ELR (cell line): ENCODE measurements at places on chromosomes 6 and 20.

GRCh38 chr20:56572172-56572571 is 39.1 kb downstream of the FAM209B start:
- DNase-seq: peak; percentile 24

- no peak for DNase-seq
Observed at GRCh38 chr20:62855120-62855519, 6.5 kb downstream of the TCFL5 start.

- DNase-seq: no peak
Observed at GRCh38 chr6:105235155-105235554, 55.3 kb upstream of the POPDC3 start.

DNA sequence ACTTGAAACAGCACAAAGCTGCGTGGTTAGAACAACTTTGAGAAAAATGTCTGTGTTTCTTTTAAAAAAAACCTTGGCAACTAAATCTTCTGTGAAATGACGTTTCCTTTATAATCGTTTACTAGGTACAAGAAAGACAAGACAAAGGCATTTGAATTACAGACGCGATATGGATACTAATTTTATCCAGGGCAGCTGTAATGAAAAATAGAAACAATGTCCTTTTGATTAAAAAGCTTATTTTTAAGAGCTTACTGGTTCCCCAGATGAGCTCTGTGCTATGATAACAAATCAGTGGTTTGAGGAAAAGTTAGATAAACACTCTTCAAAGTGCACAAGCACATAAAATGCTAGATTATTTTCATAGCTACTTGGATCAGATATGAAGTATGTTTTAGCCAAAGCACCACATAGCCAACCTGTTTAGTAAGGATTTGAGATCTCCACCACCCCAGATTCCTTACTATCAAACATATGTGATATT is 1.6 kb upstream of the SYNCRIP start:
- DNase-seq: peak; percentile 24

GRCh38 chr6:44030812-44031454 is 96.3 kb downstream of the MRPL14 start:
- DNase-seq: no peak

DNA sequence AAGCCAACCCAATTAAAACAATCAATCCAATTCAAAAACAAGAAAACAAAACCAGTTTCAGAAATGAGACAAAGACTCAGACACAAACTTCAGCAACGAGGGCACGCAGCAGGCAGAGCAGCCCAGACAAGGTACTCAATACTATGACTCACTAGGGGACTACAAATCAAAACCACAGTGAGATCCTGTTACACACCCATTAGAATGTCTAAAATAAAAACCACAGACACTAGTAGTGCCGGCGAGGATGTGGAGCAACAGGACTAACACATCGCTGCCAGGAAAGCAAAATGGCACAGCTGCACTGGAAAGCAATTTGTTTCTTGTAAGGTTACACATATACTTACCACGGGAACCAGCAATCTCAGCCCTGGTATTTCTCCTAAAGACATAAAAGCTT is 28.4 kb upstream of the MAS1L start:
- DNase-seq: peak; percentile 89

DNA sequence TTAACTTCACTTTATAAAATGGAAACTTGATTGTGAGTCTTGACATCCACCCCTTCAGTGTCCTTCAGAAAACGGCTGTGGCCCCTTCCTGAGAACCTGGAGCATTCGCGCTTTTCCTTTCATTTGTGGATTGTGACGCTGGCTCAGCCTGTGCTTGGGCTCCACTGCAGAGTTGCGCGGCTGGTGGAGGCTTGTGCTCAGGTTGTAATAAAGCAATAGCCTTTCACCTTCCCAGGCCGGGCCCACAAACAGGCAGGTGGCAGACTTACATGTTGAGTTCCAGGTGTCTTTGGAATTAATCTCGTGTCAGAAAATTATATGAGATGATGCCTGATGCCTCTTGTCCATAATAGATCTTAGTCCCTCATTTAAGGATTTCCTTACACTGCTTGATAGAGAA is 199.9 kb downstream of the CDH4 start:
- DNase-seq: no peak

DNA sequence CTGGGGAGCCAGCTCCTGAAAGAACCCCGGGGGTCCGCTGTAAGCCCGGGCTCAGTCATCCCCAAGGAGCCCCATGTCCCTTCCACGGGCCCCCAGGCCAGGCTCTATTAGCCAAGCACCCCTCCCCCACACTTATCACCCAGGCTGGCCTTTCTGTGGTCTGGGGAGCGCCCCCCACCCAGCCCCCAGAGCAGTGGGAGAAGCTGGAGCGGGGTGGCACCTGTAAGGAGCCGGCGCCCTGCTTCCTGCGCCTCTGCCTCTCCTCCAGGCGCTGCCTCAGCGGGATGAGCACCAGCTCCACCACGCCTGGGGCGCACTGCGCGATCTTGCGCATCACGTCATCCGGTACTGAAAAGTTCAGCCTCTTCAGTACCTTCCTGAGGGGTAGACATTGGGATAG is 2.3 kb downstream of the SPEF1 start:
- no peak for DNase-seq

DNA sequence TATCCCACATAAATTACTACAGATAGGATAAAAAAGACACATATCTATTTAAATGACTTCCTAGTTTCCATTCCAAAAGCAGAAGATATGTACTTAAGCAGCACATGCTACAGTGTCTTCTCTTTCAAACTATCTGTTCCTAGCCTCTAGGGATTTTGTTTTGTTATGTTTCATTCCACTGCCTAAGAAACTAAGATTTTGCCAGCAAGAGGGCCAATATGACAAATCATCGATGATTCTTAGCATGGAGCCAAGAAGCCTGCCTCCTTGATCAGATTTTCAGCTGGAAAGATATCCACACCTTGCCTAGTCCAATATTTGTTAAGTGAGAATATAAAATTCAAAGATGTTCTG is 7.0 kb downstream of the SNX5 start:
- no peak for DNase-seq

DNA sequence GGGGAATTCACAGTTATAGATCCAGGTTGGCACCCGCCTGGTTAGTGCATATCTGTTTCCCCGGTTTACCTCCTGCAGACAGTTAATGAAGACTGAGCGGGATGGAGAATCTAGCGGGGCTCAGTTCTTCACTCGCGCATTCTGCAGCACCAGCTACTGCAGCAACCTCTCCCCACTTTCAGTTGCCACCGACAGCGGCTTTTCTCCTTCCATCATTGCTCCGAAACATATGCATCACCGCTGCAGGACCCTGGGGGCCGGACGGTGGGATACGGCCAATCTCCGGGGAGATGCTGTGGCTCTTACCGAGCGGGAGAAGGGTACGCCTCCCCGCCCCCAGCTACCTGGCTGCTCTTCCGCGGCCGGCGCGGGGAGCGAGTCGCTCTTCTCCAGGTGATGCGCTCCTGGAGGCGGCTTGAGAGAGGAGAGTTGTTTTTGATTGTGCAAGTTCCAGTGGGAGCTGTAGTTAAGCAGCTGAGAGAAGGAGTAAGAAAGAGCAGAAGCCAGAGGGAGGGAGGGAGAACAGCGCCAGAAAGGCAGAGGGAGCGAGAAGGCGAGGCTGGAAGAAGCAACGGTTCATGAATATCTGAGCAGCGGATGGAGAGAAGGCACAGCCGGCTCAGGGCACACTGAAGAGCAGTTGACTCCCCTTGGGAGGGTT is at the start of gene SGK1:
Gene SGK1 (minus strand): TSS at position 642 of the 661 bp plus-strand sequence. CDS start 652 bp downstream, outside the sequence.
- peak; percentile 63 for DNase-seq

GRCh38 chr20:41872930-41873329 is 254.8 kb upstream of the CHD6 start:
- DNase-seq: no peak

GRCh38 chr20:51228763-51229162 is 205.9 kb upstream of the KCNG1 start:
- no peak for DNase-seq

- DNase-seq: no peak
Observed at GRCh38 chr6:67863346-67863745, 771.7 kb upstream of the ADGRB3 start.

DNA sequence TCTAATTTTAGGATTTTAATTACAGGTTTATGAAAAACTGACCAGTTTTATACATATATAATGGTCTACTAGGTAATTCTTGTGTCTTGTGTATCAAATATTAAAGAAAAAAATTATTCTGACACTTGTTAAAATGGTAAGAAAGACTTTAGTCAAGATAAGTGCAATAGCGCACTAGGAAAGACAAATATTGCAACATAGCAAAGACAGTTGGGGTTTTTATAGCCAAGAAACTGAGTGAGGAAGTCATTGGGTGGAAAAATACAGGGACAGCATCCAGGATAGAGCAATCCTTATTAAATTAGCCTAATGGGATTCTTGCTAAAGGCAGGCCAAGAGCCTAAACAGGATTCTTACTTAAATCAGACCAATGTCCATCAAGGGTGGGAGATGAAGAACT is 71.1 kb downstream of the ROS1 start:
- no peak for DNase-seq

DNA sequence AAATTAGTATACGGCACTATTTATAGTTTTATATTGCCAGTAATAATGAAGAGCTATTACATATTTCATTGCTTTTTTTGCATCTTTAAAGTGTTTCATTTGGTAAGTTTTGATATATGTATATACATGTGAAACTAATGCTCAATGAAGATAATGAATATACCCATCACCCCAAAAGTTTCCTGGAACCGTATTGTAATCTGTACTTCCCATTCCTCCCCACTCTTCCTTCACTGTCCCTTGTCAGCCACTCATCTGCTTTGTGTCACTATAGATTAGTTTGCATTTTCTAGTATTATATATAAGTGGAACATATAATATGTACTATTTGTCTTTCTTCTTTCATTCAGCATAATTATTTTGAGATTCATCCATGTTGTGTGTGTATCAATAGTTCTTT is 10.3 kb upstream of the TBC1D32 start:
- DNase-seq: no peak

GRCh38 chr6:167448378-167448777 is 123.5 kb downstream of the TTLL2 start:
- no peak for DNase-seq

DNA sequence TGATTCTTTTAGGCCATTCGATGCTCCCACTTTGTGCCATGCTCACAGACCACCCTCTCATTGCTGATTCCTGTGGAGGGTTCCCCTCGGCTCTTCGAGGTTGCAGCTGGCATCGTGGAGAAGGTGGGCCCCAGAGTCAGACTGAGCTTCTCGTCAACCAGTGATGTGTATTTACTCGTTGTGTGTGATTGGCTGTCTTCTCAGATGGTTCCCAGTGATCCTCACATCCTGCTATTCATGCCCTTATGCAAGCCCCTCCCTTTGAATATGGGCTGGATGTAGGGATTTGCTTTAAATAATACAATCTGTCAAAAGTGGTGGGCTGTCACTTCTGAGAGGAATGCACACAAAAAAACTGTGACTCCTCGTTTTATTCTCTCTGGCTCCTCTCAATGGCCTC is 99.6 kb upstream of the ENPP5 start:
- DNase-seq: no peak
